ENCODE measurements at places on chromosomes 7 and 10. TPM values are rescaled to one million over a fixed set of nuclear protein-coding genes. Genes with fewer than 3 reads are reported as not detected.

DNA sequence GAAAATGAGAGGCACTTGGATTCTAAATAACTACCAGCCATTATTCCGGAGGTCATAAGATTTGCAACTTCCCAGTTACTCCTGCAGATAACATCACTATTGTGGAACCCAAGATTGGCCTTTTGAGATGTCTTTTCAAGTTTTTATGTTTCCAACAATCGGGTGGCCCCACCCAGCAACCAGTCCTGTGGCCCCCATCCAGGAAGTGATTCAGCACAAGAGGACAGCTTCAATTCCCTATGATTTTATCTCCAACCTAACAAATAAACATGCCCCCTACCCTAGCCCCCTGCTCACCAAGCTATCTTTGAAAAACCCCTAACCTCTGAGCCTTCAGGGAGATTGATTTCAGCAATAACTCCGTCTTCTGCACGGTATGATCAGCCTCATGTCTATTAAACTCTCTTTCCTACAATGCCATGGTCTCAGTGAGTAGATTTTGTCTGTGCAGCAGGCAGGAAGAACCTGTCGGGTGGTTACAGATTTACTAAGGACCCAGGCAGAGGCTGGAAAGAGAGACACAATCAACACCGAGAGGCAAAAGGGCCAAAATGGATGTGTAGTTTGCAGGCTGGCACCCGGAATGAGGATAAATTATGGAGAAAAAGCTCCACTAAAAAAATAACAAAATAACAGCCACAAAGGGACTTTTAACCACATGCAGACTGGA, 83.9 kb upstream of the UNC5B start:
- peak; percentile 86 for DNase-seq

Gene LHPP
- 19.9 TPM for total RNA-seq

DNA sequence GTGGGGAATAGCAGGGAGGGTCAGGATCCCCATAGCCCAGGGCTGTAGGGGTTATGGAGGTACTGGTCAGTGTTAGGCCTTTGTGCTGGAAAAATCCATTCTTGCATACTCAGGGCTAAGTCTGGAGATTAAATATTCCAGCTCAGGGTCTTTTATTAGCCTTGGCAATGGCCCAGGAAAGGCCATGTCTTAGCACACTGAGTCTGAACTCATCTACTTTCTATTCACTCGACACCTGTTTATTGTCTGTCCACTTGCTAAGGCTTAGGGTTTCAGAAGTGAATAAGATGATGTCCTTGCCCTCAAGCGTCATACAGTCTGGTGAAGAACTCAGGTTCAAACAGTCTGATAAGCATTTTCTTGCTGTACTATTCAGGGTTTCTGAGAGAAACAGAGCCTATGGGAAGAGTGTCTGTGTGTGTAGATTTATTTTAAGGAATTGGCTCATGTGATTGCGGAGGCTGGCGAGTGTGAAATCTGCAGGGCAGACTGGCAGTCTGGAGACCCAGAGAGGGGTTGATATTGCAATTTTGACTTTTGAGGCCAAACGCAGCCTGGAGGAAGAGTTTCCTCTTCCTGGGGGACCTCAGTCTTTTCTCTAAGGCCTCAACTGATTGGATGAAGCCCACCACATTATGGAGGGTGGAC, 135.8 kb downstream of the RAMP3 start:
- DNase-seq: no peak

Gene KIF11
- total RNA-seq: 2.6 TPM

Gene CPN1
- total RNA-seq: not detected

Gene CALCR
- total RNA-seq: not detected

- DNase-seq: no peak
Measured at GRCh38 chr10:68088740-68089139, 13.7 kb upstream of the HERC4 start.

Gene FAM25C
- total RNA-seq: 69.4 TPM

DNA sequence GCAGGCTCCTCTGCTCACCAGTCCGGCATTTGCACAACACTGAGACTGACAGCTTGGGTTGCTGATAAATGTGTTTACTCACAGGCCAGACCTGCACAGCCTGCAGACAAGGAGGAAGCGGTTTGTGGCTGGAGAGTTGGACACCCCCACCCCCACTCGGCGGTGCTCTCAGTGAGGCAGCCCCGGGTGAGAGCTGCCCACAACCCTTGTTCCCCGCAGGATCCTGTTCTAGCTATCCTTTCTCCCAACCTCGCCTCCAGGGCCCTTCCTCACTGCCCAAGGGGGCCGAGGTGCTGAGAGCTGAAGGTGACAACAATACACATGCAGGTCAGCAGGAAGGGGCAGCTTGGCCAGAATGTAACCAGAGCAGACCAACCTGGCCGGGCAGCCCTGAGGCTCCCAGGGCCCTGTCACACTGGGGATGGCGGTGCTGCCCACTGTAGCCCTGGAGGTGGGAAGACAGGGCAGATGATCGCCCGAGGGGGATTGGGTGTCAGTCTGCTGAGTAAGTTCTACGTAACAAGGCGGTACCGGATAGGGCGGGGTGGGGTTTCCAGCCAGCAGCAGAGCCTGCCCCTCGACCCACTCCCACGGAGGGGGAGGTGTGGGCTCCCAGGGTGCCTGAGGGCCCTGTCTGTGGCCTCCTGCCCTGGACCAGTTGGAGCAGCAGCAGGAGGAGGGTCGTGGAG, 2.1 kb upstream of the ADAM8 start:
- DNase-seq: no peak

Gene IRF5
- 23.4 TPM for total RNA-seq

DNA sequence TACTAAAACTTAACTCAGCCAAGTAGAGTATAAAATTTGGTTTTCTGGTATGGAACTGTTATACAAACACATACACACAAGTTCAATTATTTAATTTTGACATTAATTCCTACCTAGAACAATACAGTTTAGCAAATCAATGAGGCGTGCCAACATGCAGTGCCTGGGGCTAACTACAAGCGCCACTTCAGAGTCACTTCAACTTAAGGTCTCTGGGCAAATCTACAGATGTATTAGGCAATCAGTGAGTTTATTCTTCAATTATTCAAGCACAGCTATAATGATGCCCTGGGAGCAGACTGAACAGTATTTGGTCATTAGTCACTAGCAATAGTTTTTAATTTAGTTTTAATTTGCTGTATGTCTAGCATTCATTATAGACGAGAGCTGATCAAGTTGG, 51.6 kb downstream of the HIBADH start:
- no peak for DNase-seq

Gene PRF1
- 0.36 TPM for total RNA-seq

Gene C10orf105
- 0.21 TPM for total RNA-seq

DNA sequence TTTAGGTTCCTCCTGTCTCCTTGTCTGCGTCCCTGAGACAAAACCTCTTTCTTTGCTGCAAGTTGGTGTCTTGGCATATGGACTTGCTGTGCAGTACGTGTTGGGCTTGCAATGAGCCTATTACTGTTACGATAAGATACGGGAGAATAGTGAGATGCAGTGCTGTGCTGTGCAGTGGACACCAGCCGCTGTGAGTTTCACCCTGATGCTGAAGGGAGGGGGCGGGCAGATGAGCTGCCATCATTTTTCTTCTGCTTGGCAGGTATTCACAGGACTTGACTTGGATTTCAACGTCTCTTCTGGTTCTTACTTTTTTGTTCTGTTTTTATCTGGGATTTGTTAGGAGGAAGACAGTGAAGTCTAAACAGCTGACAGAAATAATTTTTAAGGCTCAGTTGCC, 257.1 kb upstream of the PITRM1 start:
- no peak for DNase-seq

DNA sequence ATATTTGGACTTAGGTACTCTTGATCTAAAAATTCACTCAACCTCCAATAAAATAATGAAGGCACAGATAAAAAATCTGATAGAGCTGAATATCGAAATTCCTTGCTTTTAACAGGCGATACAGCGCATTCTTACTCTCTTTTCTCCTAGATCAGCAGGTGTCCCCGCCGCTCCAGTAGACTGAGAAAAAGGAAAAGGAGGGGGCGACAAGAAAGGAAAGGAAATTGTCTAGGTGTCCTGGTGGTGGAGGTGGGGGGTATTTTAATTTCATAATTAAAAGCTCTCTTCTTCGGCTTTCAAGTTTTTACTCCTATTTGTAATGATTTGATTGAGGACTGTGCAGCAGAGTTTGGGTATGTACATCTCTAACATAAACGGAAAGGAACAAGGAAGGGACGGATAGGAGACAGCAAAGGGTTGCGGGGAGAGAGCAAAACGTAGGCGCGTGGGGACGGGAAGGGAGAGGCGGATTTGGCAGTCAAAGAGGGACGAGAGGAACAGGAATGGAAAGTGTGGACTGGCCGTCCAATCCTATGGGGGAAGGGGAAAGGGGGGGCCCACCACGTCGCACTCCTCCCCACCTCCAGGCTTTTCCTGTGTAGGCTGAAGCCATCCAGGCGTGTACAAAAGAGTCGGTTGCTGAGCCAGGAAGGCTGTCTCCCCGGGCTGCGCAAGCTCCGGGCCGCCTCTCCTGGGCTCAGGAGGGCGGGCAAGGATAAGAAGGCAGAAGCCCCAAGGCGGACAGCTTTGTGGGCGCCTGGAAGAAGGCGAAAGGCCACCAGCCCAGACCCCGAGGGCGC, 875 bp upstream of the HECTD2 start:
- DNase-seq: peak; percentile 96

- DNase-seq: no peak
Measured at GRCh38 chr10:88810196-88810961, 7.8 kb downstream of the LIPM start.

GRCh38 chr7:140156460-140157080, 20.2 kb downstream of the KDM7A start:
- DNase-seq: no peak

DNA sequence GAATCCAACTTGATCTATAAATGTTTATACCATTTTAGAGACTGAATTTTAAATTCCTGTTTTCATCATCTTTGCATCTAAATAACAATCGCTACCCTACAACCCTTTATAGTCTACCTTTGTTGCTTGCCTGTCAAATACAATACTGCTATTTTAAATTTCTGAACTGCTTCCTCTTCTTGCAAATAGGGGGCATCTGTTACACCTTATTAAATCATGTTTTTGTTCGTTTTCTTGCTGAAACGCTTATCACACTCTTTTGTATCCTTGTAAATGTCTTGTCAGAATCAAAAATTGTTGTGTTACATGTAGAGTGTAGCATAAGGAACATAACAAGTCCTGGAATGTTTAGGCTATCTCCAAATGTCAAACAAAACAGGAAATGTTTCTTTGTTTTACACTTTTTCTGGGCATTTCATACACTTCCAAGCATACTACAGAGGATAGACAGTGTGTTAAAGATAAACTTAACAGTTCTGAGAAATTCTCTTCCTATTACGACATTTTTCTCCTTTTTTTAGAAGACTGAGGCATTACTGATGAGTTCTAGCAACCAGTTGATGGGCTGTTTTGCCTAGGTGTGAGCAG, 281.3 kb downstream of the GPR158 start:
- no peak for DNase-seq

DNA sequence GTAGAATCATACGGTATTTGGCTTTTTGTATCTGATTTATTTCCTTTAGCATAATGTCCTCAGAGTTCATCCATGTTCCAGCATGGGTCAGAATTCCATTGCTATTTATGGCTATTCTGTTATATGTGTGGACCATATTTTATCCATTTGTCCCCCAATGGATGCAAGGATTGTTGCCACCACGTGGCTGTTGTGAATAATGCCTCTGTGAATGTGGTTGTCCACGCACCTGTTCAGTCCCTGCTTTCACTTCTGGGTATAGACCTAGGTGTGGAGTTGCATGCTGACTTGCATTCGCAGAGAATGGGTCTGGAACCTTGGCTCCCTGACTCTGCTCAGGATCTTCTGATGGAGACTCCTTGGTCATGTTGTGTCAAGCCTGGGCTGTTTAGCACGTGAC, 199.9 kb downstream of the CAMK1D start:
- no peak for DNase-seq

DNA sequence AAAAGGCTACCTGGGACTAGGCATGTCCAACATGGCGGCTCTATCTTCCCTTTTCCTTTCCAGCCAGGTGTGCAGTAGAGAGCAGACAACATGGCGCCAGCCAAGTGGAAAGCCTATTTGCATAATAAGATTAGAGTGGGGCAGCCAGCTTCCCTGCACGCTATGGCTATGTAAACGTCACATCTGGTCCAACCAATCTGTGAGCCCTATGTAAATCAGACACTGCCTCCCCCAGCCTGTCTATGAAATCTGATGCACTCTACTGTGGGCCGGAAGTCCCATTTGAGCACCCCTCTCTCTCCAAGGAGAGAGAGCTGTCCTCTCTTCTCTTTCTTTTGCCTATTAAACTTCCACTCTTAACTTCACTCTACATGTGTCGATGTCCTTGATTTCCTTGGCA, 984.9 kb upstream of the AUTS2 start:
- no peak for DNase-seq

Gene SFRP4
- total RNA-seq: 0.94 TPM

Gene MKX
- 0.84 TPM for total RNA-seq

Gene GIGYF1
- 34.9 TPM for total RNA-seq

Gene FEZF1
- not detected for total RNA-seq

DNA sequence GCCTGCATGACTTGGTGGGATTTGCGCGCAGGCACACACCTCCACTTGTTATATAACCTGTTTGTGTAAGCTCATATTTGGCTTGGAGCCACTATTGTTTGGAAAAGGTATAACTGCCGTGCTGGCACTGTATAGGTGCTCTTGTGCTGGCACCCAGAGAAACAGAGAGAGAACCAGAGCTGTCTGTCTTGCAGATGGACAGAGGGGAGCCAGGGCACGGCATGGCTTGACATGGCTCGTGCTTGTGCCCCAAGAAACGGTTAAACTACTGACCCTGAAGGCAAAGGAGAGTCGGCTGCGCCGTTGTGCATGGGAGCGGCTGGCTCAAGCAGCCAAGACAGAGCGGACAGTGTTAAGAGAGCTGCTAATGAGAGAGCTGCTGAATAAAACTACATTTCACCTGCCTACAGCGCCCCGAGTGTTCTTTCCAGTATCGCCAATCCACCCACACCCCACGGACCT, 23.2 kb downstream of the RAPGEF5 start:
- DNase-seq: no peak

DNA sequence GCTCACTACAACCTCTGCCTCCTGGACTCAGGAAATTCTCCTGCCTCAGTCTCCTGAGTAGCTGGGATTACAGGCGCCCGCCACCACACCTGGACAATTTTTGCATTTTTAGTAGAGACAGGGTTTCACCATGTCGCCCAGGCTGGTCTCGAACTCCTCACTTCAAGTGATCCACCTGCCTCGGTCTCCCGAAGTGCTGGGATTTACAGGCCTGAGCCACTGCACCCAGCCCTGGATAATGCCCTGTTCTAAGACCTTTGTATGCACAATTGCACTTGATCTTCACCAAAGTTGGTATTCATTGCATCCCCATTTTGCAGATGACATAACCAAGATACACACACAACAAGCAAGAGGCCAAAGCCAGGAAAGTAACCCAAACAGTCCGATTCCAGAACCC, 97.7 kb upstream of the CARD11 start:
- peak; percentile 67 for DNase-seq

DNA sequence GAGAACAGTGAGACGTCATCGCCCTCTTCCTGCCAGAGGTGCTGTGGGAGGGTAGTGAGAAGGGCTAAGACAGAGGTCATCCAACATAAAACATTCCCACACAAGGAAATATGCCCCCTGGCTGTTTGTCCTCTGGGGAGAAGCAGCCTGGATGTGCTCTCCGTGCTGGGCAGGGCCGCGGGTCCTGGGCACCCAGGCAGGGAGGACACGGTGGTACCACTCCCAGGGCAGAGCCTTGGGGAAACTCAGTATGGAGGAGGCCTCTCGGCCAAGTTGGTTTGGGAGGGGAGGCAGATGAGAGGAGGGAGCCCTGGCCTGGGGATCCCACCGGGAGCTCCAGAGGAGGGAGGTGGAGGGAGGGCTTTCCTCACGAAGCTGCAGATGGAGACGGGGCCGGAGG, 129.4 kb downstream of the GLRX3 start:
- no peak for DNase-seq

Gene HOGA1
- total RNA-seq: 3.6 TPM

Measured in lower leg skin (tissue), 4 donors.